ENCODE measurements at places on chromosomes 7 and 10. TPM values are rescaled to one million over a fixed set of nuclear protein-coding genes. Genes with fewer than 3 reads are reported as not detected.

Gene INHBA
- not detected for total RNA-seq

Gene ACTR3C
- 0.61 TPM for total RNA-seq

Gene CDK14
- total RNA-seq, result 49.6 TPM

Gene PDE1C
- 1.1 TPM for total RNA-seq

Gene MEOX2
- 1.4 TPM for total RNA-seq

Gene PLXNA4
- total RNA-seq, result 21.7 TPM

Gene DPCD
- 29.6 TPM for total RNA-seq

Gene PRLHR
- not detected for total RNA-seq

Gene OR13A1
- not detected for total RNA-seq

Gene CALCR
- total RNA-seq, result 0.07 TPM

Gene ZNF777
- total RNA-seq, result 20.8 TPM

Gene PTPRN2
- 32.2 TPM for total RNA-seq

Gene MRC1
- total RNA-seq, result not detected

Gene DMBT1
- not detected for total RNA-seq

Gene PNLIP
- total RNA-seq, result not detected

Gene GTPBP10
- 20.4 TPM for total RNA-seq

Gene TRIM8
- 82.8 TPM for total RNA-seq

Gene C10orf143
- 2.7 TPM for total RNA-seq

Gene CLDN3
- total RNA-seq, result not detected

Gene THSD7A
- total RNA-seq, result 5.5 TPM

Gene IMMP2L
- total RNA-seq, result 11.9 TPM

Gene RPEL1
- total RNA-seq, result not detected

Gene LRGUK
- total RNA-seq, result 1.0 TPM
